Naive B cell (primary cell): ENCODE measurements at places on chromosomes 1 and 21.

DNA sequence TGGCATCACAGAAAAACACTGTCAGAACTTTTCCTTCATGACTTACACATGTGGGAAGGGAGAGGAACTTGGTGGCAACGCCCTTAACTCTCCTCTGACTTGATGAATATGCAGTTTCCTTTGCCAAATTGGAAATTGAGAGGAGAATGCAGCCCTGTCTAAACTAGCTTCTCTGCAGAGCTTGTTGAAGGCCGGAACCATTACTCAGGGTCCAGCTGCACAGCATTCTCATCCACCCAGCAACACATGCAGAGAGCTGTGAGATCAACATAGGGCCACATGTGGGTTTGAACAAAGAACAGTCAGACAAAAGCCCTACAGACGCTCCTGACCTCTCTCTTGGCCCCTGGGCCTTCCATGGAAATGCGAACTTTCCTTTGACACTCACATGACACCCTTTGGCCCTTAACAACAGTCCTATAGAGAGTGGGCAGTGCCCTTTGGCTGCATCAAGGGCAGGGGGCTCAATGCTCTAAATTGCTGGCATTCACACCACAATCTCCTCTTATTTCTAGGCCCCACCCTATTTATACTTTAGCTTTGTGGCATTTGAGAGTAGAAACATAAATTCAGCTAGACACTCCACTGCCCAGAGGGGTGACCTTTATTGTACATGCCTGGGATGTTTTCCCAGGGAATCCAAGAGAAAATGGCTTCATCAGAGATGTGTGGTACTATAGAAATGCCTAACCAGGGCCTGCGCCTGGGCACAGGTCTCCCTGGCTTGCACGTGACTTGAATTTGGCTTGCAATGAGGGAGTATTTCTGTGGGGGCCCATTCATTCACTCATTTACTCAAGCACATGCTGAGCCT lies 64.4 kb downstream of the CDC7 start:
- DNase-seq = no peak

DNA sequence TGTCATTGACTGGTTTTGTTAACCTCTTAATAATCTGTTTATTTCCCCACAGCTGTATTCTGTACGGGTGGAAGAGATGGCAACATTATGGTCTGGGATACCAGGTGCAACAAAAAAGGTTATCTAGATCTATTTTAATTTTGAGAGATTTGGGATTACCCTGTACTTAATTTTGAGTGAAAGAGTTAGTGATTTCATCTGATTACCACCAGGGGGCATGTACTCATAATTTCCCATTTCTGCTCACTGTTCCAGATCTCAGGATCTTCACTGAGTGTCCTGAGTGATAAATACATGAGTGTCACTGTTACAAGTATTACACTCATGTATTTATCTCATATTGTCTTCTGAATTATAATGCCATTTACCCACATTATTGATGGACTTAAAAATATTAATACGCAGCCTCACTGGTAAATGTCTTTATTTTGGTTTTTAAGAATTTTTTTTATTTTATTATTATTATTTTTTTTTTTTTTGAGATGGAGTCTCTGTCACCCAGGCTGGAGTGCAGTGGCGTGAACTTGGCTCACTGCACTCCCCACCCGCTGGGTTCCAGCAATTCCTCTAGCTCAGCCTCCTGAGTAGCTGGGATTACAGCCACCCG lies 27.4 kb downstream of the DTL start:
- DNase-seq = peak; percentile 25

- DNase-seq = no peak
These were observed 149.9 kb downstream of the HS2ST1 start for GRCh38 chr1:87064309-87064708.

GRCh38 chr1:158818560-158818959 lies 12.6 kb upstream of the MNDA start:
- DNase-seq = no peak

DNA sequence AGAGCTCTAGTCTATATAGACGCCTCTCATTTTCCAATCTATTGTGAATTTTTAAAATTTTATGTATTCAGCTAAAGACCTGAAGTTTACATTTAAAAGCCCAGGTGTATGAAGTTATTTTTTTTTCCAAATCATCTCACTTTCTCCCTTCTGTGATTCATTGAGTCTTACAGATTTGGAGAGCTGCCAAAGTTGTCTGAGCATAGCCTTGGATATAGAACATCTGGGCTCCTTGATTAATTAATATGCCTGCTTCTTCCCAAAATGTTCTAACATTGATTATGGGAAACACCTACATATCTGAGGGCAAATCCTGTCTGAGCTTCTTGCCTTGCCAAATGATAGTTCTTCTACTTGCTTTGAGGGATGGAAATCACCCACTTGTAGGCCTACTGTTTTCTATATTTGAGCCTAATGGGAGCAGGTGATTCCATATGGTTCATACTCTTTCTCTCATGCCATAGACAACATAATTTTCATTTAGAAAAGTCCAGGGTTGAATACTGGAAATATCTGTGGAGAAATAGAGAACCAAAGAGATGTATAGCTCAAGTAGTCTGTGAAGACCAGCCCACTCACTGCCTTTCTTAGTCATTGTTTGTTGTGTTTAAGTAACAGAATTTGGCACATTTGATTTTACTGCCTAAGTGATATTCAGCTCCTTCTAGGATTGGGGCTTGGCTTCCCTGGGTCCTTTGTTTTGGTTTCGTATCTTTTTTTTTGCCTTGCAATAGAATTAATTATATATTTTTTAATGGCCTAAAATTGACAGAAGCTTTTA lies 46.2 kb downstream of the MACF1 start:
- DNase-seq = no peak

- DNase-seq = no peak
These were observed 112.8 kb downstream of the C1orf21 start for GRCh38 chr1:184499616-184500015.

DNA sequence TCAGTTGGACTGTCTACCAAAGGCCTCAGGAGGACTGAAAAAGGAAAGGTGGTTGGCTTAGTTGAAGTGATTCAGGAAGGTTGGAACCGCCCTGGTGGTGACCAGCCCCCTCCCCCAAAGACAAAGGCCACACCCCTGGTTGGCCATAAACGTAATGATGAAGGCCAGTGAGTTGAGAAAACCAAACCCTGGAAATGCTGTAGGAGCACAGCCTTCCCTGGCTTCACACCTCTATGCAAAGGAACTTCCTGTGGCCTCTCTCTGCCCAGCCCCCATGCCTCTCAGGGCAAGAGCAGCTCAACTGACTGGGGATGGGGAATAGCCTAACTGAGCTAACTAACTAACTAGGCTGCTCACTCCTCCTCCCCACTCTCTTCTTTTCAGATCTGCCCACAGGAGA lies 90.4 kb downstream of the NPHP4 start:
- DNase-seq = no peak

GRCh38 chr21:45045481-45045880 lies 28.9 kb upstream of the ADARB1 start:
- no peak for DNase-seq

GRCh38 chr1:41615316-41615715 lies 130.8 kb upstream of the EDN2 start:
- no peak for DNase-seq

- no peak for DNase-seq
These were observed 7.0 kb upstream of the KISS1 start for GRCh38 chr1:204203206-204203767.

- DNase-seq = no peak
These were observed 47.0 kb upstream of the BACE2 start for GRCh38 chr21:41120997-41121396.

DNA sequence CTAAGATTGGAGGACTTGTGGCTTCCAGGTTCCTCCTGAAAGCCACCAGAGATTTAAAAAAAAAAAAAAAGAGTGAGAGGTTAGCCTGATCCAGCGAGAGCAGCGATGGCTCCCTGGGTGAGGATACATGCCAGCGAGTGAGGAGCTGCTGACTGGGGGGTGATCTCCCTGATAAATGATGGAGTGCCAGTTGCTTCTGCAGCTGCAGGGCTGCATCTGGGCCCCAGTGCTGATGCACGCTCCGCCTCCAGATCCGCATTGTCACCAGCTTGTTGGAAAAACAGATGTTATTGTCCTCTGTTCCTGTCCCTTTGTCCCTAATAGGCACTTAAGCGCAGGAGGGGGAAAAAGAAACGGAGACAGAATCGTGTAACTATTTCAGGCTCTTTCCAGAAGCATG lies 28.6 kb downstream of the UBIAD1 start:
- no peak for DNase-seq

DNA sequence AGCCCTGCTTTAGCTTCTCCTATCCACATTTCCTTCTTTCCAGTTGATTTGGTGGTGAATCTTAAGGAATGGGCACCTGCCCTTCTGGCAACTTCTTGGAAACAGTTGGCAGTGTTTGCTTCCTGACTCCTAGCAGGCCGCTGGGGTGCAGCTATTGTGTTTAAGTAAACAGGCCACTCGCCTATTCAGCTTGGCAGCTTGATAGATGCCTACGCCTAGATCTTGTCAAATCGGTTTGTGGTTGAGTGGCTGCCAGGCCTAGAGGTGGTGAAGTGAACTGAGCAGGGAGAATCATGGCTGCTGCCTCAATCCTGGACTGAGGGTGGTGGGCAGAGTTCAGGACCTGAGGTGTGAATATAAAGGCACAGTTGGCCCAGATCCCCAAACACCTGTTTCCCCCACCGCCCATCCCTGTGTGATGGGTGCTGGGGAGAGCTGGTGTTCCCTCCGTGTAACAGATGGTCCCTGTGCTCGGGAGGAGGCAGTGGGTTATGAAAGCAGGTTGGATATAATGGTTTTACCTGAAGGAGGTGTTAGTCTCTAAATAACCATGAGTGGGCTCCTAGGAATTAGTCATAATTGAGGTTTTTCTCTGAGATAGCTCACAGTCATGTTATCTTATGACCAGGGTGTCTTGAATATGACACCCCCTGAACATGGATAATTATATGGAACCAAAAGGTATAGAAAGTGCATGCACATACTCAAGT lies 940 bp upstream of the PLA2G2C start:
- DNase-seq = no peak

DNA sequence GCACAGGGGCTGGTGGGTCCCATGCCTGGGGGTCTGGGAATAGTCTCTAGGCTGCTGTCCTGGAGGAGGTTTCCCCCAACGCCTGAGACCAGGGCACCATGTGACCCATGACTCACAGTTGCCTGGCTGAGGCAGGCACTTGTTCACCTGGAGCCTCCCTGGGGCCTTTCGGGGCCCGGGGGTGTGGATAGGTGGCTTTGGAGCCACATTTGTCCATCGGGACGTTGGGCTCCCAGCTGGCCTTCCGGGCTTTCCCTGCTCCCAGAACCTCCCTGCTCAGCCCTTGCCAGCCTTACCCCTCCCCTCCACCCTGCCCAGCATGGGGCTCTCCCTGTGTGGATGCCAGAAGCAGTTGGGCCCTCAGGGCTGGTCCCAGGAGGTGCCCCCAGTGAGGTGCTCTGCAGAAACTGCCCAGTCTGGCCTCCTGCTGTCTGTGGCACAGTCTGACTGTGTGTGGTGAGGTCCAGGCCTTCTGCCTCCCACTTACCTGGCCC lies 14.2 kb downstream of the COL6A1 start:
- no peak for DNase-seq

DNA sequence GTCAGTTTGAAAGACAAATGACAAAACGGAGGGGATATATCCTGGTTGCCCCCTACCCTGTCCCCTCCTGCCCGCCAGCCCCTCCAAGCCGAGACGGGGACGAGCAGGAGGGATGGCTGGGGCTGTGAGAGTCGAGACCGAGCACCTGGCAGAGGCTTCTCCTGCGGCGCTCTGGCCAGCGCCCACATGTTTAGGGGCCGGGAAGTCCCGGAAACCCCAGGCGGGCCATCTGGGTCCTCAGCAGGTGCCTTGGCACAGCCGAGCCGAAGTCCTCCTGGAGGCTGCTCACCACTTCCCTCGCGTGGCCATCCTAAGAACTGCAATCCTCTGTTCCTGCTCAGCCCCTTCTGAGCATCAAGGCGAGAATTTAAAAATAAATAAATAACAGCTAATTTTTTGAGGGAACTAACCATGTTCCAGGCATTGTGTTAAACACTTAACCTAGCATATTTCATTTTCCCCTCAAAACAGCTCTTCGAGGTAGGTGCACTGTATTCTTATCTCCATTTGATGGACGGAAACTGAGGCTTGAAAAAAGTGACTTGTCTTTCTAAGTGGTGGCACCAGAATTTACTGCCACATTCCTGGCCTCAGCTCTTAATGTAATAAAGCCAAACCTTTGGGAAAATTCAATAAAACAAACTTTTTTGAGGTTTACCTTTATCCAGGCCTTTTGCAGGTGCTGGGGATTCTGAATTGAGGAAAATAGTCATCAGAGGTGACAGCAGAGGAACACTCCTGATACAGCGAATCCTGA lies 3.5 kb upstream of the RIMS3 start:
- DNase-seq = peak; percentile 80

- DNase-seq = no peak
These were observed 26.1 kb upstream of the ZNF496 start for GRCh38 chr1:247357781-247358211.

GRCh38 chr1:226656201-226656600 lies 82.9 kb downstream of the ITPKB start:
- DNase-seq = no peak

- no peak for DNase-seq
These were observed 28.8 kb downstream of the ZP4 start for GRCh38 chr1:237861944-237862343.

GRCh38 chr1:95451054-95451453 lies 217.0 kb downstream of the RWDD3 start:
- DNase-seq = no peak

DNA sequence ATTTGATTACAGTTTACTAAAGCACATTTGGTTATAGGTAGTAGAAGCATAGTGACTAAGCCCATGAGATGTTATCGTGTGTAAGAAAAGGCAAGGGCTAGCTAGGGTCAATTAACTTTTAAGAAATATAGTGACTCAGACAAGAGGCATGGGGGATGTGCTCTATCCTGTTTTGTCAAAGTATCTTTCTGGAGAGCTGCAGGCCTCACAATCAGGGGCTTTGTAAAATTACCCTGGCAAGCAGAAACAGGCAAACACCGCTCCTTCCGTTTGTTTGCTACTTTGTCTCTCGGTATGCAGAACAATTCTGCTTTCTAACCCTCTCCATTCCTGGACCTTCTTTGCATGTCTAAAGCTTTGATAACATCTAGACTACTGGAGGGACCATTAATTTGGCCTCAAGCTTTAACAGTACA lies 26.1 kb upstream of the ZNF697 start:
- DNase-seq = no peak

- no peak for DNase-seq
These were observed 107.1 kb downstream of the SPSB1 start for GRCh38 chr1:9399510-9400424.

GRCh38 chr21:38488640-38489270 lies 9.5 kb downstream of the ERG start:
- DNase-seq = no peak

GRCh38 chr1:25017436-25018109 lies 87.5 kb upstream of the RUNX3 start:
- DNase-seq = no peak

DNA sequence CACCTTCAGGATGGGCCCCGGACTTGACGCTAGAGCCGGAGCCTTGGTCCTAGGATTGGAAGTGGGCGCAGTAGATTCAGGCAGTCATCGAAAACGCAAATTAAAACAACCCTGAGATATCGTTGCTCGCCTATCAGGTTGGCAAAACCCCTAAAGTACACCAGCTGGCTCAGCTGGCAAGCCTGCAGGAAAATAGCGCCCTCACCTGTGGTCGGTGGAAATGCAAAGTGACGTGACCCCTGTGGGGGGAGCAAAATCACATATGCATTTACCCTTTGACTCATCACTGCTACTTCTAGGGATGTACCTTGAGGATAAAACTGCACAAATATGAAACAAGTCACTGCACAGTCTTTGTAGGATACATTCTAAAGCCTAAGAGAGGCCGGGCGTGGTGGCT lies 170.3 kb upstream of the TMEM51 start:
- no peak for DNase-seq
